ENCODE measurements at places on chromosomes 4 and X.

DNA sequence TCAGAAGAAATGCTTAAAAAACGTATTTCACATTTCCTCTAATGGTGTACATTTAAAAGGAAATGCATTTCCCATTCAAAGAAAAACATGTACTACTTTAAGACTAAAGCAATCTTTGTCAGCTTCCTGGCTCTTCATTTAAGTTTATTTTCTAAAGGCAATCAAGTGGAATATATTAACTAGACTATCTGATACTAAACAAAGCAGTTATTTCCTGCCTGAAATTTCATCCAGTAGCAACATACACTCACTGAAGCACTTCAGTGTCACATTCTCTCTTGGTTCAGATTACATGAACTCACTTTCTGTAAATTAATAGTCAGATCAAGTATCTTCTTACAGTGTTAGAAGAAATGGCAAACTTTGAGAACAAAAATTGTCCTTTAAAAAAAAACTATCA, 42.5 kb downstream of the LRBA start:
- no peak for DNase-seq

GRCh38 chrX:24166078-24166477, 16.5 kb downstream of the ZFX start:
- no peak for DNase-seq

DNA sequence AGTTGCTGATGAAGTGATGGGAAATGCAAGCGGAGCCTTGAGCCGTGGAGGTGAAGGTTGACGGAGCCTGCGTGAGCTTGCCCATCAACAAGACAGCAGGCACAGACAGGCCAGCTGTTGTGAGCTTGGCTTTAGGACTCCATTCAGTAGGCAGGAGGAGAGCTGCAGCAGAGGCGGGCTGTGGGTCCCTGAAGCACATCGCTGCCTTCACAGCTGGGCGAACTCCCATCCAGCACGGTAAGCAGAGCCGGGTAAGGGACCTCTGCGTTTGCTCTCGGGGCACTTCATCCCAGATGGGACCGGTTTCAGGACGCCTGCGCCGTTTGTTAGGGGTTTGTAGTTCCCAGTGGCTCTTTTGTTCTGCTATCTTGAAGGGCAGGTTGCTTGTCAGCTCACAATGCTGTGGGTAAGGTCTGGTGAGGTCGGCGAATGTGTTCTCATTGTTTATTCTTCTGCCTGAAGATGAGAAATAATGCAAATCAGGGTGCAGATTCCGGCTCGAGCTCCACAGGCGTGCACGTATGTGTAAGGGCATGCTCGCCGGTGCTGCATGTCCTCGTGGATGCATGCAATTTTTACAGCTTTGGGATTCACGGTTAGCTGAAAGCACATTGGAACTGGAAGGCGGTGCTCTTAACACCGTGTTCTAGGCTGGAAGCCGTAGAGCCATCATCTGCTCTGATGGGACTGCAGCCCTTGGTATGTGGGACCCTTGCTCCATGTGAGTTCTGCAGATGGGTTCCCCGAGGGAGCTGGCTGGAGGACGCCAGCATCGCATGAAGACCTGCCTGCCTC, 54.6 kb upstream of the CLDN34 start:
- DNase-seq = no peak

GRCh38 chrX:45840411-45840950, 639.8 kb upstream of the DIPK2B start:
- DNase-seq = no peak

DNA sequence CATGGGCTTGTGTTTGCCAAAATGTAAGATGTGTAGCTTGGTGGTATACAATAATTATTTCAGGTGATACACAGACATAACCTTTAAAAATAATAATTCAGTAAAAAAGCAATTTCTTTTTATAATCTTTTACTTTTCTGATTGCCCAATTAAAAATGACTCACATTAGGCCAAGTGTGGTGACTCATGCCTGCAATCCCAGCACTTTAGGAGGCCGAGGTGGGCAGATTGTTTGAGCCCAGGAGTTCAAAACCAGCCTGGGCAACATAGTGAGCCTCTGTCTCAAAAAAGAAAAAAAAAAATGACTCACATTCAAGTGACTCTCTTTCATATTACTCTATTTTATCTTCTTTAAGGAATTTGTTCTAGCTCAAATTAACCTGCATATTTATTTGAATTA, 449.4 kb upstream of the HTR2C start:
- DNase-seq = no peak

DNA sequence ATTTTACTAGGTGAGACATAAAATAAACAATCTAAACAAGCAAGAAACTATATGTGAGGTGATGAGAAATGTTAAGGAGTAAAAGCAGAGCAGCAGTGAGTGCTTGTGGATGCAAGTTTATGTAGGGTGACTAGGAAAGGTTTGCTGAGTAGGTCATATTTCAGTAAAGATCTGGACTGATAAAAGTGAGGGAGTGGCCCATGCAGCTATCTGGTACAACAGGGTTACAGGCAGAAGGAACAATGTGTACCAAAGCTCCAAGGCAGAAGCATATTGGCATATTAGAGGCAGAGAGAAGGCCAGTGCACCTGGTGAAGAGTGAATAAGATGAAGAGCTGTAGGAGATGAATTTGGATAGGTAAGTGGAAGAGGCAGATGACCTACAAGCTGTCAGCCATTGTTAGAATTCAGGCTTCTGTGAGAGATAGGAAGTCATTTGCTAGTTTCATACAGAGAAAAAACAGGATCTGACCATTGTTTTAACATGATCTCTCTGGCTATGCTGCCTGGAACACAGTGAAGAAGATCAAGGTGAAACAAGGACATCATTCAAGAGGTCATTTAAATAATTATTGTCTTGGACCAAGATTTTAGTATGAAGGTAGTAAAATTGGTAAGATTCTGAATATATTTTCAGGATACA, 274.6 kb downstream of the ANKRD50 start:
- no peak for DNase-seq
